ENCODE measurements at places on chromosomes 2 and 18. TPM values are rescaled to one million over a fixed set of nuclear protein-coding genes. Genes with fewer than 3 reads are reported as not detected.

STPG4 gene
- 1.00 TPM for total RNA-seq

MLPH gene
- total RNA-seq: 1.2 TPM

DLX1 gene
- total RNA-seq: not detected

PREPL gene
- 111 TPM for total RNA-seq

YPEL5 gene
- total RNA-seq: 70.1 TPM

DNER gene
- 167 TPM for total RNA-seq

ZNF512 gene
- total RNA-seq: 40.4 TPM

TUBB6 gene
- total RNA-seq: 52.5 TPM

ACADL gene
- total RNA-seq: 4.7 TPM

ERFE gene
- total RNA-seq: 1.7 TPM
